ENCODE measurements at places on chromosomes 7 and 10. TPM values are rescaled to one million over a fixed set of nuclear protein-coding genes. Genes with fewer than 3 reads are reported as not detected.
A peak's percentile ranks its signal among the peaks of the same experiment; 100 is the strongest.

- H3K36me3 ChIP-seq: no peaks in the 10 kb centered on the region
- H3K4me1 ChIP-seq: peaks cover 24% of the 10 kb centered on the region
- no peaks in the 10 kb centered on the region for H3K27me3 ChIP-seq
- no peak overlapping the region for H3K4me3 ChIP-seq
- no peak overlapping the region for H3K27ac ChIP-seq
- DNase-seq: no peak
Observed at GRCh38 chr10:109994711-109995577, 12.8 kb upstream of the ADD3 start.

GRCh38 chr7:102834466-102834865 is 78.3 kb upstream of the LRRC17 start:
- no peak overlapping the region for H3K4me3 ChIP-seq
- H3K27ac ChIP-seq: no peak overlapping the region
- no peaks in the 10 kb centered on the region for H3K27me3 ChIP-seq
- peaks cover 10% of the 10 kb centered on the region for H3K36me3 ChIP-seq
- DNase-seq: no peak
- H3K4me1 ChIP-seq: peaks cover 8% of the 10 kb centered on the region

ITGB8 gene
- total RNA-seq: not detected

GRCh38 chr10:35712486-35712885 is 70.4 kb upstream of the FZD8 start:
- DNase-seq: no peak
- H3K27me3 ChIP-seq: peaks cover 13% of the 10 kb centered on the region
- H3K4me1 ChIP-seq: no peaks in the 10 kb centered on the region
- no peaks in the 10 kb centered on the region for H3K36me3 ChIP-seq

DNA sequence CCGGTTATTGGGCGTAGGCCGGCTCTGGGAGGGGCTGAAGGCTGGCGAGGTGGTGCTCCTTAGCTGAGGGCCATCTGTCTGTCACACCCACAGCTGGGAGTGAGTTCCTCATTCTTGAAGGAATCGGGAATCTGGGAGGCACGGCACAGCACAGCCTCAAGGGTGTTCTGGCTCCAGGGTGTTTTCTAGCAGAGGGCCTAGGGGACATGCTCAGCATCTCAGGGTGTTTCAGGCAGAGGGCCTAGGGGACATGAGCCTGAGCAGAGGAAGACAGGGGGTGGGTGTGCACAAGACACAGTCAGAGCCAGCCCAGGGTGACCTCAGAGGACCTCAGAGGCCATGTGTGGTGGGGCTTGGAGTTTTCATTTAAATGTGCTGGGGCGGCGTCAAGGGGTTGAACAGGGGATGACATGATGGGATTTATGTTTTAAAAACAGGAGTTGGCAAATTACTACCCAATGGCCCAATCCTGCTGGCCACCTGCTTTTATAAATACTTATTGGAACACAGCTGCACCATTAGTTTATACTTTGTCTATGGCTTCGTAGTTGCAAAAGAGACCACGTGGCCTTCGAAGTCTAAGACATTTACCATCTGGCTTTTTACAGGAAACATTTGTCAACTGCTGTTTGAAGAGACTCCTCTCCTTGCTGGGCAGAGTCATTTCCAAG is 121.6 kb downstream of the PRKAG2 start:
- no peak for DNase-seq
- no peaks in the 10 kb centered on the region for H3K27me3 ChIP-seq
- H3K27ac ChIP-seq: peak overlapping the region; percentile 88
- peaks cover 6% of the 10 kb centered on the region for H3K36me3 ChIP-seq

PLEKHS1 gene
- 0.09 TPM for total RNA-seq

ANKRD26 gene
- 10.2 TPM for total RNA-seq

DNA sequence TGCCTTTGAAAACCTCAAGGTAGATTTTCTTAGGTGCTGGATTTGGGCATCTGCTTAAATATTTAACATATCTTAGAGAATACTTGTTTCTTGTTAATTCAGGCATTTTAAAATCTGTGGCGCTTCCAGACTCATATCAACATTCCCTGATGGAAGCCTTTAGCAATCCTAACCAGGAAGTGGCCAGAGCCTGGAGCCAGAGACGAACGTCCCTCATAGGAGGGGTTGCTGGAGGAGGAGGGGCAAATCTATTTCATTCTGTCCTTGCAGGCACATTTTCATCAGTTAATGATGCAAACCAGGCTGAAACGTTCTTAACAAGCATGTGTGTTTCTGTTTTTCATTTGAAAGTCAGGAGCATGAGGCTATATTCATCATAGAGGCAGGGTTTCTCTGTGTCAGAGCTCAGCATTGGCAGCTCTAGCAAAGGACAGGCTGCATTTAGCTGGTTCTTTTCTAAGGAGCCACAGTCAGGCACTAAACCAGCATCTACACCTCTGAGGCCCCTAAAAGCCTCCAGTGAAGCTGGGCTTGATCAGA is 17.8 kb upstream of the IFIT2 start:
- H3K4me1 ChIP-seq: no peaks in the 10 kb centered on the region
- H3K4me3 ChIP-seq: no peak overlapping the region
- H3K27ac ChIP-seq: no peak overlapping the region
- DNase-seq: no peak

GRCh38 chr7:157044943-157045660 is 34.6 kb upstream of the MNX1 start:
- no peak overlapping the region for H3K27ac ChIP-seq
- no peaks in the 10 kb centered on the region for H3K36me3 ChIP-seq
- no peaks in the 10 kb centered on the region for H3K4me1 ChIP-seq
- DNase-seq: no peak
- peaks cover 8% of the 10 kb centered on the region for H3K27me3 ChIP-seq

PKD2L1 gene
- total RNA-seq: not detected

DNA sequence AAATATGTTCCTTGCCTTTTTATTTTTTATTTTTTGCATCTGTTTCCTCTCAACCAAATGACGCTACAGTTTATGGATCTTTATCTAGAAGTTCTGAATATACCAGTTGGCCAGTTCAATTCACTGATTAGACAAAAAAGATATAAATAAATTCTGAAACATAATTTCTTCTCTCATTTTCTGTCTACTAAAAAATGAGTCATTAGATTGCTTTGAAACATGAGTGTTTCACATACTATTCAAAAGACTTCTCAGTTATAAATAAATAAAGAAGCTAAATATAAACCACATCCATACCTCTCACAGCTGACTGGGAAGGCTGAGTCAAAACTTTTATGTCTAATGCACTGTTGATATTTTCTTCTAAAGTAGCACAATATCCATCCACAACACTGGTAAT is 97.6 kb upstream of the GPR22 start:
- H3K27ac ChIP-seq: no peak overlapping the region
- no peaks in the 10 kb centered on the region for H3K27me3 ChIP-seq
- no peak overlapping the region for H3K4me3 ChIP-seq
- no peaks in the 10 kb centered on the region for H3K4me1 ChIP-seq
- DNase-seq: no peak

PITX3 gene
- 0.66 TPM for total RNA-seq

PAOX gene
- total RNA-seq: 3.0 TPM

GRCh38 chr10:78062296-78062695 is 28.6 kb downstream of the RPS24 start:
- no peak overlapping the region for H3K4me3 ChIP-seq
- peaks cover 5% of the 10 kb centered on the region for H3K27me3 ChIP-seq

DNA sequence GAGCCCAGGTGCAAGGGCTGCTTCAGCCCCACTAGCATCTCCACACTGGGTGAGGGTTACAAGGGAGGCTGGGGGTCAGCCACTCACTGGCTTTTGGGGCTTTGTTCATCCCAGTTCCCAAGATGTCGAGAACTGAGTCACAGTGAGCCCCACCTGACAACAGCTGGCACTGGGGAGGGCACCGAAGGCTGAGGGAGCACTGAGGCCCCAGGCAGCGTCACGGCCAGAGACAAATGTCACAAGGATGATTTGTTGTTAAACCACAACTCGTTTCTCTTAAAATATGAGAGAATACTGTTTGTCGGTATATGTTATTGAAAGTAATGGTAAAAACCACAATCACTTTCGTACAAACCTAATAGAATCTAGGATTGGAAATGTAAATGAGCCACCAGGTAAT is 219.9 kb downstream of the CELF2 start:
- peak; percentile 73 for DNase-seq
- peak overlapping the region; percentile 55 for H3K4me3 ChIP-seq

DNA sequence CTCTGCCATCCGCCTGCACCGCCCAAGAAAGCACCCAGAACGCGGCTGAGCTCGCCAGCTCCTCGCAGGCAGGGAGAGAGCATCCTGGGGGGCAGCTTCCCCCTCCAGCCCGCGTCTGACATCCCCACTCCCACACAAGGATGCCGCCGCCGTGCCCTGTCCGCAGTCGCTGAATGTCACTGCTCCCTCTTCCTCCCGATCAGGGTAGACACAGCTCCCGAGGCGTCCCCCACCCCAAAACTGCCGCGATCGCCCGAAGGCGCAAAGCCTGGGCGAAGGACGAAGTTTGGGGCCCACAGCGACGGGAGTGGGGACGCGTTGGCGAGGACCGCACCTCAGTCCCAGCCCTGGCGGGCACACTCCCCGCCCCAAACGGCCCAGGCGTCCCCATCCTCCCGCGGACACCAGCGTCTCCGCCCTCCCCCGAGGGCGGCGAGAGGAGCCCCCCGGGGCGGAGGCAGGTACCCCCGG is 1.5 kb upstream of the KAT6B start:
- H3K4me3 ChIP-seq: peak overlapping the region; percentile 88
- H3K4me1 ChIP-seq: peaks cover 58% of the 10 kb centered on the region
- DNase-seq: peak; percentile 64
- peak overlapping the region; percentile 91 for H3K27ac ChIP-seq

PHKG1 gene
- total RNA-seq: 1.2 TPM
